ENCODE measurements at places on chromosomes 4 and X. TPM values are rescaled to one million over a fixed set of nuclear protein-coding genes. Genes with fewer than 3 reads are reported as not detected.

DNA sequence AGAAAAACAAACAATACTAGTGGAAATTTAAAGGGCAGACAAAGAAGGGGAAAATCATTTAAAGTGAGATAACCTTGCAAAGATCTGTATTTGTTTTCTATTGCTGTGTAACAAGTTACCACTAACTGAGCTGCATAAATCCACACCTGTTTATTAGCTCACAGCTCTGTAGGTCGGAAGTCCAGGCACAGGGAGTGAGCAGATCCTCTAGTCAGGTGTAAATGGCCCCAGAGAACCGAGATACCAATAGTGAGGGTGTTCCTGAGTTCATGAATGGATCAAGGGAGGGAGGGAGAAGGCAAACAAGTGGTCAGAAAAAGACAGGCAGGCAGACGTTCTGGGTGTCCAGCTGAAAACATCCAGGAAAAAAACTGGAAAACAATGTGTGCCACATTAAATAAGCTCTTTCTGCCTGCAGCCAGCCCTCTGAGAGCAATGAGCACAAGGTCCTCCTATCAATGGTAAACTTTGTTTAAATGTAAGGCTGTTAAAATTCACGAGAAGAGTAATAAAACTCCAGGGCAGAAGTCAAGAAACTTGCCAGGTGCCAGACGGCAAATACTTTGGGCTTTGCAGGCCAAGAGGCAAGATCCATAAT is 25.0 kb downstream of the ADGRA3 start:
- DNase-seq = no peak

DNA sequence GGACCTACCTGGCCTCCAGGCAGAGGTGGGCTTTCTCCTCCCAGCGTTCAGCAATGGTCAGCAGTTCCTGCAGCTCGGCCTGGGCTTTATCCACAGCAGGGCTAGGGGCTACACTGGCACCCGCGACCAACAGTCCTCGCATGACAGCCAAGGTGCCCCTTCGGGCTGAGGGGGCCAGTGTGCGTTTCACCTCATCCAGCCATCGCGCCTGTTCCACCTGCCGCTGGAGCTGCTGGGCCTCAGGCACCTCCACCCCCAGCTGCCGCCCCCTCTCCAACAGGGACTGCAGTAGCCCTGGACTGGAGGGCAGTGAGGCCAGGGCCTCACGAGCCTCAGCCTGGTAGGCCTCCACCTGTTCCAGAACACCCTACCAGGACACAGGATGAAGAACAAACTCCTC is 28.3 kb downstream of the KDM5C start:
- DNase-seq = no peak

DNA sequence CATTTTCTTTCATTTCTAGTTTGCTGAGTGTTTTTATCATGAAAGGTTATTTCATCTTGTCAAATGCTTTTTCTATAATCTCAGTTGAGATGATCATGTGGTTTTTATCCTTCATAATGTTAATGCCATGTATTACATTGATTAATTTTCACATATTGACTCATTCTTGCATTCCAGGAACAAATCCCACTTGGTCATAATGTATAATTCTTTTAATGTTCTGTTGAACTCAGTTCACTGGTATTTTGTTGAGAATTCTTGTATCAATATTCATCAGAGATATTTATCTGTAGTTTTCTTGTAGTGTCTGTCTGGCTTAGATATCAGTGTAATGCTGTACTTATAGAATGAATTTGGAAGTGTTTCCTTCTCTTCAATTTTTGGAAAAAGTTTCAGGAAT is 16.7 kb upstream of the LHFPL1 start:
- DNase-seq = no peak

- DNase-seq = no peak
These were observed 3.5 kb downstream of the PKD2 start for GRCh38 chr4:88010966-88011365.

The GAGE12J gene
- not detected for polyA plus RNA-seq

The F11 gene
- polyA plus RNA-seq = 0.08 TPM

- no peak for DNase-seq
These were observed 157.6 kb downstream of the HNRNPD start for GRCh38 chr4:82216219-82216618.

DNA sequence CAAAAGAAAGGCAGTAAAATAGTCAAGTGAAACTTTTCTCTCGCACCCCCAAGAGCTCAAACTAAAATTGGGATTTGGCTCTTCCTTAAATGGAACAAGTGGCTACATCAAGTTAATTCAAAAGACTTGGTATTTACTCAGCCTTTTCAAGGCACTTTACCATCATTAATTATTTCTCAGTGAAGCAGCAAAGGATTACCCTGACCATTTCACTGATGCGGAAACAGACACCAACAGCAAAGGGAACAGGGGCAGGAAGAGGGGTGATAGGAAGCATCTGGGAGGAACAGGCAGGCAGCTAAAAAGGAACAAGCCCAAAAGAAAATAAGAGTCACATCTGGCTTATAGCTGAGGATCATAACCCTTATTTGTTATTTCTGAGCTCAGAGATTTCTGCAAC is 2.7 kb downstream of the SCML2 start:
- DNase-seq = no peak

GRCh38 chr4:60911127-60911526 is 289.0 kb upstream of the ADGRL3 start:
- DNase-seq = no peak

DNA sequence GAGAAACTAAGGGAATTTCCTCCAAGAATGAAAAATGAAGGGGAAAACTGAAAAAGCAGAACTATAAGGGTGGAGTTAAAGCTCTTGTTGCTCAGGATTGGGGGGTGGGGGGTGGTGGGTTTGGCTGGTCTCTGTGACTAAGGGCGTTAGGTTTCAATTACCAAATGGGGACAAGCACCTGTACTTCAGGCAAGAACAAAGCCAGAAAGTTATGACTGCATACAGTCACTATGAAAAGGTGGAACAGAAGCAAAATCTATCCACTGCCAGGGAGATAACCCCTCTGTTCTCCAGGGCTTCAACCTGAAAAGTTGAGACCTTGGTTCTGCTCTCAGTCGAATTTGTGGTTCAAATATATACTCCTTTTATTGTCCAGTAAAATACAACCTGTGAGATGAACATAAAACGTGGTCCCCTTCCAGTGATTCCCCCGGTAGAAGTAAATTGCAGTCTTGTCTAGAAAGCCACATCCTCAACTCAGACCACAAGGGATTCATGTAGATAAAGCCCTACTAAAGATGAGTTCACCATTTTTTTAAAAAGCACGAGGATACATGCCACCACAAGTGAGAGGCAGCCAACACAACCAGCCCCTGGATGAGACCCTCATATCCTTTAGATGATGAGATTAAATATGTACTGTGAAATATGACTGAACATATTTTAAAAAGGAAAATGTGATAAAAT is 257.1 kb upstream of the RPS6KA3 start:
- DNase-seq = no peak

The PCDH7 gene
- polyA plus RNA-seq = 0.06 TPM

DNA sequence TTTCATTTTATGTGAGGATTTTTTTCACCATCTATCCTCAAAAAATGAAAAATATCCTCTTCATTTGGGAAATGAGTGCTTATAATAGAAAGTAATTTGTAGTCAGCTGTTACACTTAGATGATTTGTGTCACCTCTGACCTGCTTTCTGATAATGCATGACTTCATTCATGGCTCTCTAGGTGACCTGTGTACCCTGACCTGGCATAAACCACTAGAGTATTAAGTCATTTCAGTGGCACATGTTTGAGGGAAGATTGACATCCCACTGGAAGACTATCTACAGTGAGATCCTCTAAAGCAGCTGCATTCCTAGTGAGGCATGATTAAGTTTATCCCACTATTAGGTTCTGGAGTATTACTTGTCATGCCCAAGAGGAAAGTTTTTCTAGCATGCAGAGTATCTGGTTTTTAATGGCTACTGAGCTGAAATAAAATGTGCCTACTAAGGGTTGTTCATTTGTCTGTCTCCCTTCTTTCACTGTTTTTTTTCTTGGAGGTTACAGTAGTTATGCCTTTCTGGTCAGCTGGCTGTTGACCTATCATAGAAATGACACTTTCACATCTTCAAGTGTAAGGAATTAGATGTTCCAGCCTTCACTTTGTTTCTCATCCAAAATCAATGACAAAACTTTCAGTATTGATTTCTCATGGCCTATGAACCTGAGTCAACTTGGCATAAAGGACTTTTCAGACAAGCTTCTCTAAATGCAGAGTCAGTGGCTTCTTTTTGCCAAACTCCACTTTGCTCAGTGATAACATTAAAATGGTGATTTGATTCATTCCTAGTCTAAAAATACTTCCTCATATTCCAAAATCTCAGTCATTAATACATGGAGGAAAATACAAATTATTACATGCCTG is 33.1 kb downstream of the TET2 start:
- no peak for DNase-seq

The GIMD1 gene
- polyA plus RNA-seq = not detected

The ZMAT1 gene
- 0.90 TPM for polyA plus RNA-seq

GRCh38 chr4:139957986-139958738 is 195.8 kb downstream of the MAML3 start:
- no peak for DNase-seq

- DNase-seq = no peak
These were observed 28.2 kb upstream of the CENPU start for GRCh38 chr4:184762100-184762499.

DNA sequence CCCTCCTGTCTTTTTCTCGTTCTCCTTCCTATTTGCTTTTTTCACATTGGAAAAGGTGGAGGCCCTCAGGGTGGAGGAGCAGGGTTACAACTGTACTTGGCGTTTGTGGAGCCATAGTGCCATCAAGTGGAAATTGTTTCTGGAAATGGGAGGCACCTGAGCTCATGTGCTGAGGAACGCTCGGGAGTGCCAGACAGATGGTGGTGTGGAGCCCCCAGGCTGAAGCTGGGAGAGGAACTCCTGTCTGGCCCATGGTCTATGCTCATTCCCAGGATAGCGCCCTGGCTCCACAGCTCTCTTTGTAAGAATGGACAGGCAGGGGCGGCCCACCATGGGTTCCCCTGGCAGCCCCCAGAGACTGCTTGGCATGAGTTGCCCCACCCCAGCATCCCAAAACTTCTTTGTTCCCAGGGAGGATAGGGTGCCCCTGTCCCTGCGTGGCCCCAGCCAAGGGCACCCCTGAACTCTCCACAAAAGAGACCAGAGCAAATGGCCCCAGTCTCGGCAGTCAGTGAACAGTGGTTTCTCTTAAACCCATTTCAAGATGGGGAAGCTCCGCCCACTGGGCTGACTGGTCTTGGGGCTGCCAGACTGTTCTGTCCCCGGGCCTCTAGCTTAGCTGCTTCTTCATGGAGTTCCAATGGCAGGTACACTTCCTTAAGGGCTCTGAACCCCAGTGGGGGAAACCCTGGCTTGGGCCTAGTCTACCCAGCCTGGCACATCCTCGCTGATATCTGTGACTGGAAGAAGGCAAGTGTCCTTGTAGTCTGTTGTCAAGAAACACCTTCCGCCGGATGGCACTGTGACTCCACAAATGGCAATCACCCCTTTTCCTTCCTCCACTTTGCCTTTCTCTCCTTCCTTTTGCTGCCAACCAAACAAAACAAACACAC is 70.1 kb downstream of the NBDY start:
- DNase-seq = no peak

DNA sequence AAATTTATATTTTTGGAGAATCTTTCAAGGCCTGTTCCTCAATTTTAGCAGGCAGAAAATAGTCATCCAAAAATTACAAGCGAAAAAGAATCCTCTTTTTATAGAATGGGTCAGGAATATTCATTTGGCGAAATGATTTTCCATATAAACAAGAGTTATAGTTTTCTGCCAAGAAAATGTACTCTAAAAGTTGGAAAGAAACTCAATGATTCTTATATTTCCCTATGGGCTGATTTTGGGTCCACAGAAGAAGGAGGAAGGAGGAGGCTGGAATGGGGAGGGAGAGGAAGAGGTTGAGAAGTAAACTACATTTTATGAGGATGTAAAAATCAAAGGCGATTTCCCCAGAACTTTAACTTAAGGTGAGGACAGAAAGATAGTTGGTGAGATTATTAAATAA is 159.3 kb downstream of the DCAF12L1 start:
- no peak for DNase-seq

- DNase-seq = no peak
These were observed 1.5 kb downstream of the FRYL start for GRCh38 chr4:48778431-48779094.

The MAGEA11 gene
- not detected for polyA plus RNA-seq

- DNase-seq = no peak
These were observed 252.5 kb downstream of the DTHD1 start for GRCh38 chr4:36533944-36534343.

The BBS7 gene
- 6.0 TPM for polyA plus RNA-seq

DNA sequence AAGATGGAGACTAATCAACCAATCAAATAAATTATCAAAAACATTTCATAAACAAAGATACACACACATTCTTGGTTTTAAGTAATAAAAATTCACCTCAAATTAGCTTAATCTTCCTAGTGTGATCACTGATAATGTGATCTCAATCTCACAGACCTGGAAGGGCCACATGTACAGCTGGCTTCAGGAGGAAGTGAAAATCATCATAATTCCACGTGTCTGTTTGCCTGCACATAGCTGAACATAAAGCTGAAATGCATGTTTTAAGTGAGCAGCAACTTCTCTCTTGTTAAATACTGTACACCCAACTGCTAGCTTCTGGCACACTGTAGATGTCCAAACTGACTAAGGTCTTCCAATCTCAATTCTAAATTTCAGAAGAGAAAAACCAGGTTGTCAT is 53.8 kb downstream of the ARHGAP6 start:
- DNase-seq = no peak

The FRMPD3 gene
- not detected for polyA plus RNA-seq

The PDGFRA gene
- 3.1 TPM for polyA plus RNA-seq

The UGT2B17 gene
- not detected for polyA plus RNA-seq

DNA sequence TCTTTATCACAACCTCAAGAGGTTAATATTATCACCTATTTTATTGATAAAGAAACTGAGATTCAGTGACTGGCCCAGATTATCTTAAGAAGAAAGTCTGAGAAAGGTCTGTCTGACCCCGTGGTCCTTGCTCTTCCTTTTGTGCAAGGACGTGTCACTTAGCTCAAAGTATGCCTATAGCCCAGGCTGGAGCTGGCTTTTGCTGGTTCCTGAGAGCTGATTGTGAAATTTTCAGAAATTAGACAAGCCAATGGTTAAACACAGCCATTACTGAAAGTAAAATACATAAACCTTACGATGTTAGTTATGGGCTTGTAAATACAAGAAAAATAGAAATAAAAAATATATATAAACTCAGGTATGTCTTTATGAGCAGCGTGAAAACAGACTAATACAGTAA is 70.1 kb downstream of the CHRNA9 start:
- no peak for DNase-seq

DNA sequence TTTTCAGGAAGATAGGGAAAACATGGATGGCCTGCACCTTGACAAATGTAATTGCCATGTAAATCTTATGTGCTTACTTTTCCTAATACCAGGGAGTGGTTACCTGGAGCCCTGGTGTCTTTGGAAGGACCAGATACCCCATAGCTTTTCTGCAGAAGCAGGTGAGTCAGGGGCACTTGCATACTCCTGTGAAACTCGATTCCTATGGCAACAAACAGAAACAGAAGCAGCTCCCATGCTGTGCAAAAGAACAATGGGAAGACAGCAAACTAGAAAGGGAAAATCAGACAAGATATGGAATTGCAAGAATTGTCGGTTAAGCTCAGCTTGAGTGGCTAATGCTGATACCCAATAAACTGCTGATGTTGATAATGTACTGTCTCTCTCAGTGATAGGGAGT is 117.4 kb upstream of the AFF2 start:
- DNase-seq = no peak
